NCI-H526 treated with DMSO at 0.1 percent for 48 hours (cell line): ENCODE measurements at places on chromosomes 6 and 20.
A peak's percentile ranks its signal among the peaks of the same experiment; 100 is the strongest.

DNA sequence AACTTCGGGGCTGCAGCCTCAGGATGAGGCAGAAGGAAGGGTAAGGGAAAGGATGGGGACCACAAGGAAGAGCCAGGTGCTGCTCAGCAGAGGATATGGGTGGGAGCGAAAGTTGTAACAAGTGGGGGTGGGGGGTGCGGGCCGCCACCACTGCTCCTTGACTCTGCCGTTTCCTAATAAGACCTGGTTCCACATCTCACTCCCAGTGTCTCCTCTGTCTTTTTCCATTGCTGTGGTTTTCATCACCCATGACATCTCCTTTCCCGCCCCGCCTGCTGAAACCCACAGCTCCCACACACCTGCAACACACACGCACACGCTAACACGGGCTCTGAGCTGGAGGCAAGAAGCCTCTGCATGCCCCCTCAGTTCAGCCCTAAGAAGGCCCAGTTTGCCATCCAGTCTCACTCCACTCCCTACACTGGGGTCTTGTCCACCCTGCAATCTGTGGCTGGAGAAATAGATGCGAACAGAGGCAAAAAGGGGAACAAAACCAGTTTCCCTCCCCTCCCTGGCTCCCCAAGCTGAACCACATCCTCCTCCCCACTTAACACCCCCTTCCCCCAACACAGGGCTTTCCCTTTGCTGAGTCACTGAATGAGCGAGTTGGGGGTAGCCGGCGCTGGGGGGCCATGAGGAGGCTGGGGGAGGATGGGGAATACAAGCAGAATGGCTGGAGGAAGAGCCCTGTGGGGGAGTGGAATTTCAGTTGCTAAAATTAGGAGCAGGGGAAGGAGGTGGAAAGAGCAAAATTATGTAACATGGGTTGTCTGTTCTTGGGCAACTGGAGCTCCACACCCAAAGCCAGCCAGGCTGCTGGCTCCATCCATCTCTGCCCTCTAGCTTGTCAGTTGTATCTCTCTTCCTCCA, 11.5 kb downstream of the NFKBIL1 start:
- DNase-seq: no peak

DNA sequence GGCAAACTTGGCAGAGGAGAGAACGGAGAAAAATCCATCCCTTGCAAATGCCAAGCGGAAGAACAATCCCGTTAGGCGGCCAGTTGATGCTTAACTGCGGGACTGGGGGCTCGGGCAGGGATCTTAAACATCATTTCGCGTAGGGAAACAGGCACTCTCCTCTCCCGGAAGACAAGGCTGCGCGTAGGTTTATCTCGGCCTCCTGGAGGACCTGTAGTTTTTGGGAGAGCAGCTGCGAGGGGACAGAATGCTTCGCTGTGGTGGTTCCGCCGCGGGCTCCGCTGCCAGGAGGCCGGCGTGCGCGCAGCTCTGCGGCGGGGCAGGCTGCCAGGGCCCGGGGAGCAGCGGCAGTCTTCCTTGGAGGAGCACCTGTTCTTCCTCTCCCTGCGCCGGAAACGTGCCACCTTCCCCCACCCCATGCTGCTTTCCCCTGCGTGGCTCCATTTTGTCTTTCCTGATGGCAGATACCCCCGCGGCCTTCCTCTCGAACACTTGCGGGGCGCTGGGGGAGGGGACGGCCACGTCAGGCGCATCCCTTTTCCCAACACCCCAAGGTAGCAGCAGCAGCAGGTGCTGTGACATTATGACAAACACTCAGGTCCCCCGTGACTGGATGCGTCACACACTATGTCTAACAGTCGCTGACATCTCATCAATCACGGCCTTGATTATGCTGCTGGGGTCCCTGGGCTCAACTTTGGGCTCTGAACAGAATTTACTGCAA, 230.7 kb upstream of the BTBD3 start:
- peak; percentile 40 for DNase-seq

DNA sequence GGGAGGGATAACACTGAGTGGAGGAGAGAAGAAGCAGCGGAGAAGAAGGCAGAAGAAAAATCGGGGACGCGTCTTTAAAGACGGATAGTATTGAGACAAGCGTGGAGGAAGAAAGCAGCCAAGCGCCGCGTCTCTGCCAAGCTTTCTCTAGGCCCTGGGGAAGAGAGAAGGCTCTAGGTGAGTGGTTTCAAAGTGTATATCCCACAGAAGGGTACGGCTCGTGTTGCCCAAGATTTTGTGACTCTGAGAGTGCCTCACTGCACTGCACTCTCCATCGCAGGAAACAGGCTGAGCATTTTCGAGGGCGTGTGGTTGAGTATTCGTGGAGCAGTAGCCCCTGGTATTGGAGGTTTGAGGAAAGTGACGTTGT, 185.4 kb downstream of the TRIM27 start:
- DNase-seq: no peak

DNA sequence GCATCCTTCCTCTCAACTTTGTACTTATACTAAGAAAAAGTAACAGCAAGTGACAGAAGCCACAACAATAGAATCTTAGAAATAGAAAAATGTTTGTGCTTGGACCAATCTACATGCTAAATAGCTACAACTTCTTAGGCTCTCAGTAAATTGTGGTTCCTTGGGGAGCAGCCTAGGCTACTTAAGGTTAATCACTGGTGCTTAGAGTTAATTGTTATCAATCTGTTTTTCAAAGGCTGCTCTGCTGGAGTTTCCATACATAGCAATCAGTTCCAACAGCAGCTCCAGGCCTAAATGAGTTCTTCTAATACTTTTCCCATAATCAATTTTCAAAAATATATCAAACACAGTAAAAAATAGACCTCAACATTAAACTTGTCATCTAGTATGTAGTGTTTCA, 571.4 kb downstream of the EPHA7 start:
- DNase-seq: no peak

DNA sequence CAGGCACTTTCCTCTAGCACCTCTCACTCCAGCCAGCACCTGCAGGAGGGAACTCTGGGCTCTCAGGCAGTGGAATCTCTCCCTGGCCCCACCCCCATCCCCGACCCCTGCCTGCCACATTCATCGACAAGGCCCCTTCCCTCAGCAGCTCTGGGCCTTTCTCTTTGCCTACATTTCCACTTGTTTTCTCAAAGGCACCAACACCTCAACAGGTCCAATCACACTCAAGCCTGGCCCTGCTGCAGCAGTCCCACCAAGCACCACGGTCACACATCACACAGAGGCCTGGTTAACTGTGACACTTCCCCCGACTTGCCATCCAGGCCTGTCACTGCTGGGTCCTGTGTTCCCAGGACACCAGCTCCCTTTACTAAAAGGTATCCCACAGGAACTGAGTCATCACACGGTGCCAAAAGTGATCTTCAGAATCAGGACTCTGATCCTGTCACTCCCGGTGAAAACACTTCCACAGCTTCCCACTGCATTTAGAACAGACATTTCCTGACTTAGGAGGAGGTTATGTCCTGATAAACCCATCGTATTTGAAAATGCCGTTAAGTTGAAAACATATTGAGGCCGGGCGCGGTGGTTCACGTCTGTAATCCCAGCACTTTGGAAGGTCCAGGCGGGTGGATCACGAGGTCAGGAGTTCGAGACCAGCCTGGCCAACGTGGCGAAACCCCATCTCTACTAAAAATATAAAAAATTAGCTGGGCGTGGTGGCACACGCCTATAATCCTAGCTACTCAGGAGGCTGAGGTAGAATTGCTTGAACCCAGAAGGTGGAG, 54.9 kb downstream of the MYH7B start:
- DNase-seq: no peak

DNA sequence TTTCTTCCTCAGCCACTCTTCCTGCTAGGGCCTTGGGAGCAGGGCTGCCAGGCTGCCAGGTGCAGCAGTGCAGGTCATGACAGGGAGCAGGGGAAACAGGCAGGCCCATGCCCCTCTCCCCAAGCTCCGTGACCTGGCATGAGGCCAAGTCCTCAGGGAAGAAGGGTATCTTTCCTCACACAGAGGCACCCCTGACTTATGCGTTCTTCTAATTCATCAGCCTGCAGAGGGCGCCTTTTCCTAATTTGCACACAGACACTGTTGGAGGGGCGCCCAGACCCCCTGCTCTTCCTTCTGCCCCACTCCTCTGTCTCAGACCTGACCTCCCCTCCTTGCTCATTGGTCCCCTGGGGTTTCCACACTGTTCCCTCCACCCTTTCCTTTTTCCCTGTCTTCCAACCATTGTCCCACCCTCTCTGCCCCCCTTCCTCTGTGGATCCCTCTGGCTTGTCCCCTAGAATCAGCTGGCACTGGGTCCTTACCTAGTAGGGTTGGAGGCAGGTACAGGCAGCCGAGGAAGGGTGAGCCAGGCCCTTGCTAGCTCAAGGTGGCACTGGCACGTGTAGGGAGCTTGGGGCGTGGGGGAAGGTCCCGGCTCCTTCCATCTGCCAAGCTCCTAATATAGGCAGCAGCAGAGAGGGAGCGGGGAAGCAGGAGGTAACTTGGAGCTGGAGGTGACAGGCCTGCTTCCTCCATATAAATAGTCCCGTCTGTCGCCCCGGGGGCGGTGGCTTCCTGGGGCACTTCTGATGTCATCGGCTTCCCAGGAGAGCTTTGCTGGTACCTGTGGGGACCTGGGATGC, 154.9 kb upstream of the MLN start:
- DNase-seq: no peak

DNA sequence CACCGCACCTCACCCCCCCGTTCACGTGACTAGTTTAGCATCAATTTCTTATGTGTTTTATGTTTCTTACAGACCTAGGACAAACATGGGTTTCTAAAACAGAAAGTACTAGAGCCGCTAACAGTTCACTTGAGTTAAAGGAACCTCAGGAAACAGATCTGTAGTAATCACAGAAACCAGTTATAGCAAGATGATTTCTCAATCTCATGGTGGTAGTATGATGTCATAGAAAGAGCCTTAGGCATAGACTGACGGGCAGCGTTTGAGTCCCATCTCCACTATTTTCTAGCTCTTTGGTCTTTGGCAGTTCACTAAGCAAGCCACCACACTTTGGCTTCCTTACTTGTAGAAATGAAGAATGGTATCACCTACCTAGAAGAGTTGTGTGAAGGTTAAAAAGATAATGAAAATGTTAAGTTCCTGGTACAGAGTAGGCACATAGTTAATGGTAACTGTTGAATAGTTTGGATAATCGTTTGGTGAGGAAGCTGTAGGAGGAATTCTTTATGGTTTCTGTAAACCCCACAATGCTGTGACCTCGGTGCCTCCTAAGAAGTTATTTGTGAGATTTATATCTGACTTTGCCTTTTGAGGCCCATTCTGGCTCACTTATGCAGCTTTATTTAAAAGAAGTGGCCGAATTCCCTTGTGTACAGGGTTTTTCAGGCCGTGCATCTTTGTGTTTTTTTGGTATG, 21.3 kb downstream of the CTNNBL1 start:
- no peak for DNase-seq

GRCh38 chr20:44439318-44439717, 36.4 kb upstream of the TTPAL start:
- DNase-seq: no peak

GRCh38 chr6:9332241-9332780, 897.0 kb upstream of the SLC35B3 start:
- no peak for DNase-seq

GRCh38 chr6:125794342-125795137, 3.8 kb downstream of the NCOA7 start:
- no peak for DNase-seq

DNA sequence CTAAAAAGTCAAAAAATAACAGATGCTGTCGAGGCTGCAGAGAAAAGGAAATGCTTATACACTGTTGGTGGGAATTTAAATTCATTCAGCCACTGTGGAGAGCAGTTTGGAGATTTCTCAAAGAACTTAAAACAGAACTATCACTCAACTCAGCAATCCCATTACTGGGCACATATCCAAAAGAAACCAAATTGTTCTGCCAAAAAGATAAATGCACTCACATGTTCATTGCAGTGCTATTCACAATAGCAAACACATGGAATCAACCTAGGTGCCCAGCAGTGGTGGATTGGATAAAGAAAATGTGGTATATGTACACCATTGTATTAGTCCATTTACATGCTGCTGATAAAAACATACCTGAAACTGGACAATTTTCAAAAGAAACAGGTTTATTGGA, 116.0 kb upstream of the VGLL2 start:
- DNase-seq: no peak

- no peak for DNase-seq
Observed at GRCh38 chr20:57432480-57432861, 41.3 kb downstream of the RBM38 start.

DNA sequence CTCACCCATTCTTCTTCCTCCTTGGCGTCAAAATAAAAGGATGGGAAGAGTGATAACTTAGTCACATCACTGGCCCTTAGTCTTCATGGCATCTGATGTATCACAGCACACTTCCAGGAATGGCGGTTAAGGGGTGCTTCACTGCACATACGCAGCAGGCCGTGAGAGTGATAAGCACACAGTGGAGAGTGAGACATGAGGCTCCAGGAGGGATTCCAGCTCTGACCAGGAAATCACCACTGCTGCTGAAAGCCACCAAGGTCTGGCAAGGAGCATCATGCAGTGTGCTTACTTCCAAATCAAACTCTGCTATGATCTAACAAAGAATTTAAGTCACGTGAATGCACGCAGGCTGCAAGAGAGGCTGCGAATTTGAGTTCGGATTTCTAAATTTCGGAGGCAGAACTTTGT, 62.4 kb downstream of the ARID1B start:
- DNase-seq: no peak

- DNase-seq: peak; percentile 22
Observed at GRCh38 chr20:43537921-43538877, 20.6 kb upstream of the SGK2 start.

GRCh38 chr6:113291751-113292445, 565.2 kb upstream of the MARCKS start:
- no peak for DNase-seq

DNA sequence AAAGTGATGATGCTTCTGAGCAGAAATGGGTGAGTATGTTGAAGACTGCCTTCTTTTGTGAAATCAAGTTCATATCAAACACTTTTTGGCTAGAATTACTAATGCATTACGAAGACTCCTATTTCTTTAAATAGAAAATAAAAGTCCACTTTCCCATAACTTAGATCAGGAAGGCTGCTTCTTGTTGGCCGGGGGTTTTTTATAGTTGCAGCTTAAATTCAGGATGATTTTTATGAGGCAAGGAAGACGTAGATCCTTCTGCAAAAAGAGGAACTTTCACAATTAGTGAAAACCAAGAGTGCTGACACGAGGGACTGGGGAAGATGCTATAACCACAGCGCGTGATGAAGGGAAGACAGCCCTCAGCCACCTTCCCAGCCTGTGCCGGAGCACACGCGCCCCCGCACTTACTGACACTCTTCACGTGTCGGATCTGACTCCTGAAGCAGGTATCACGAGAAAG, 206.1 kb upstream of the PRDM1 start:
- DNase-seq: no peak

- DNase-seq: no peak
Observed at GRCh38 chr20:33770005-33770404, 38.2 kb downstream of the ZNF341 start.

- DNase-seq: no peak
Observed at GRCh38 chr6:47307362-47308197, 2.1 kb downstream of the TNFRSF21 start.

GRCh38 chr20:53865901-53866793, 204.2 kb downstream of the BCAS1 start:
- DNase-seq: peak; percentile 36

GRCh38 chr6:9801249-9801754, 613.6 kb downstream of the TFAP2A start:
- no peak for DNase-seq
